IMR-90 (cell line): ENCODE measurements at places on chromosomes 4 and X. TPM values are rescaled to one million over a fixed set of nuclear protein-coding genes. Genes with fewer than 3 reads are reported as not detected.
A peak's percentile ranks its signal among the peaks of the same experiment; 100 is the strongest.

DNA sequence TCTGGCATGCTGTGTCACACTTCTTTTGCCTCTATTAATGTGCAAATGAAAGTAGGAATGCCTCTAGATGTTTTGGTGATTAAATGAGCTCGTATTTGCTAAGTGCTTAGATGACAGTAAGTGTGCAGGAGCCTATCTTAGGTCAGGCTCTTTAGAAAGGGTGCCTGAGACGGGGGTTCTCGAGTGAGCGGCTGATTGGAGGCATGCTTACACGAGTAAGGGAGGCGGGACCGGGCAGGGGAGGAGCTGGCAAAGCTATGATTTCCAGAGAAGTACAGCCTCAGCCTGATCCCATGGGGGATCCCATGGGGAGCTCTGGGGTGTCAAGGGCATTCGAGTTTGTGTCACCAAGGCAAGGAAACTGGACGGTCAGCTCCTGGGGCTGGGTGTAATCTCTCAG, 44.8 kb downstream of the CLDN34 start:
- no peak for DNase-seq

DNA sequence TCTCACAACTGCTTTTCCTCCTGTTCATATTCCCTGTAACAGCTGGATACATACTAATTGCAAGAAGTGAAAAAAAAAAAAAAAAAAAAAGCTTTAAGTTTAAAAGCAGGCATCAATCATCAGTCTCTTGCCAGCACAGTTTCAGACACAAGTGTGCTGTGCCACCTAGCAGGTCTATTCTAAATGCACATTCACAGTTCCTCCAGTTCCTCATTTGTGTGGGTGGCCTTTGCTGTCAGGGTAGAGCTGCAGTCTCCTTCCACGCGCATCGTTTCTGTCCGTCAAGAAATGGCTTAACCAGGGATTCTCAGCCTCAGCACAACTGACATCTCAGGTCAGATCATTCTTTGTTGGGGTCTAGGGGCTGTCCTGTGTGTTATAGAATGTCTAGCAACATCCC, 61.6 kb downstream of the SCML1 start:
- DNase-seq: no peak

- DNase-seq: peak; percentile 52
These were observed 18.2 kb upstream of the ABLIM2 start for GRCh38 chr4:8176547-8177399.

RNF212 gene
- total RNA-seq: under 0.01 TPM in 2 replicates

- DNase-seq: no peak
These were observed 107.6 kb upstream of the BMPR1B start for GRCh38 chr4:94650134-94650495.

DNA sequence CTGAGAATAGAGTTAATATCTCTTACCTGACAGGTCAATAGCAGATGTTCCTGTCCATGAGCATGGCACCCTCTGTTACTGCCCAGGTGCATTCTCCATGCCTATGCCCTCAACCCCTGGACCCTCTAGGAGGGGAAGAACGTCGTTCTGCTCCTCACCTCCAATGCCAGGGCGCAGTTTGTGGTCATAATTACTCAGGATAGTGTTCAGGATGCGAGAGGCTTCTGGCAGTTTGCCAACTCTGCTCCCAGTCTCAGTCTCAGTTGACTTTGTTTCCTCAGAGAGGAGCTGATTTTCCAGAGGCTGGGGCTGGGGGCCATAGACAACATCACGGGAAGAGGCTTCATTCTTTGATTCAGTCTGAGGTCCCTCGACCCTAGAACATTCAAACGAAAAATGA, 4.4 kb downstream of the GABRE start:
- no peak for DNase-seq

GRCh38 chr4:23888421-23889319, 1.2 kb downstream of the PPARGC1A start:
- peak; percentile 52 for DNase-seq

ADH6 gene
- not detected in 2 replicates for total RNA-seq

MAOB gene
- 0.28 and 0.36 TPM in 2 replicates for total RNA-seq
